ENCODE measurements at places on chromosomes 11 and 22.

GRCh38 chr22:20106849-20107237, 9.1 kb upstream of the RANBP1 start:
- DNase-seq, result no peak

DNA sequence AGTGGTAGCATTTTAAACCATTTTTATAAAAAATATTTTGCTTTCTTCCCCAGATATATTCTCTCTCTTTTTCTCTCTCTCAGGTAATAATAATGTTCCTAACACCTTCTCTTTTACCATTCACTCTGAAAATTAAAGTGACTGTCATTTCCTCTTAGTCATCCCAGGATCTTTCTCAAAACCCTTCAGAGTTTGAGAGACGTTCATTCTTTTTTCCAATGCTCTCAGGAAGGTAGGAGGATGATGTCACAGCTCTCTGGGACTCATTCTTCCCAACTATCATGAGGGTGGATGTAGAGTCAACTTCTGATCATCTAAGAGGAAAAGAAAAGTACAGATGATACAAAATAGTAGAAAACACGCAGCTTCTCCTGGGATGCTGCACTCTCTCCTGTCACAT, 60.2 kb upstream of the CRTAM start:
- DNase-seq, result no peak

DNA sequence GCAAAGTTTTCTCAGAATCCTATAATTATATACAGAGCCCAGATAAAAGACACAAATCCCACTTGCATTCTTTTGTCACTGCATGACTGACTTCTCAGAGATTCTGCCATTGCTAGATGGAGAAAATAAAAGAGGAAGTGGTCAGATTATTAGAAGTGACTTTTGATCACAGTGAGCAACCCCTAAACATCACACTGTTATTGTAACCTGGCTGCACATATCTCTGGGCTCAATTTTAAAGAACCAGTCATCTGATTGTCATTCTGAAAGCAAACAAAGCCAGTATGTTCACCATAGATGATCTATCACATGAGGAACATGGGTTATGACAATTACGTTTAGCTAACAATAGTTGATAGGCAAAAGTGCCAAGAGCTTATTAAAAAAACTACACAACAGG, 47.8 kb downstream of the COPB1 start:
- DNase-seq, result no peak

- DNase-seq, result no peak
These were observed 579 bp upstream of the CABP7 start for GRCh38 chr22:29718949-29719898.

DNA sequence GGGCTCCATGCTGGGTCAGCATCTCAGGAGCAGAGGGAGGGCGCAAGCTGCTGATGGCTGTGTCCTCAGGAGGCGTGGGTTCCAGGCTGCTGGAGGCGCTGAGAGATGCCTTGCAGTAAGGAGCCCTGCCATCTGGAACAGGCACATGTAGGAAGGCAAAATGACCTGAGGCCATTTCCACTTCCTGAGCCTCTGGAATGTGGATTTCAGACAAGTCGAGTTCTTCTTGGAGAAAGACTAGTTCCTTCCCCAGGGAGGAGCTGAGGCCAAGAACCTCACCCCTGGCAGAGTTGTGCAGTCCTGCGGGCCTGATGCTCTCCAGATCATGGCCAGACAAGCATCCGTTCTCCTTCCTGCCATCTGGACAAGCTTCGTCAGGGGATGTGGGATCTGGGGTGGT, 19.3 kb downstream of the HPS4 start:
- no peak for DNase-seq

DNA sequence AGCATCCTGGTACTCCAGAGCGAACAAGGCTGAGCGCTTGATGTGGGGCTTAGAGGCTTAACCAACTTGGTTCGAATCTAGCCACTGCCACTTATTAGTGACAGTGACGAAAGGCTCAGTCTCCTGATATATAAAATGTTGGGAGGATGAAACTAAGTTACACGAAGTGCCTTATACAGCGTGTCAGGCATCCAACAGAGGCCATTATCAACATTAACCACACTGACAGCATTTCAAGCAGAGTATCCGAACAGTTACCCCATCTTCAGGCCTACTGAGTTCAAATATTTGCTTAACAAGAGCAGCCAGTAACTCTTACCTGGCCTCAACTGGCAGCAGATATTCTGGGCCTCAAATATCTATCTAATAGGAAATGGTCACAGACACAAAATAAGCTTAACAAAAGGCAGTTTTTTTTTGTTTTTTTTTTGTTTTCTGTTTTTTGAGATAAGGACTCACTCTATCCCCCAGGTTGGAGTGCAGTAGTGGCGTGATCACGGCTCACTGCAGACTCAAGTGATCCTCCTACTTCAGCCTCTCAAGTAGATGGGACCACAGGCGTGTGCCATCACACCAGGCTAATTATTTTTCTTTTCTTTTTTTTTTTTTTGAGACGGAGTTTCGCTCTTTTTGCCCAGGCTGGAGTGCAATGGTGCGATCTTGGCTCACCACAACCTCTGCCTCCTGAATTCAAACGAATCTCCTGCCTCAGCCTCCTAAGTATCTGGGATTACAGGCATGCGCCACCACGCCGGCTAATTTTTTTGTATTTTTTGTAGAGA, 2.9 kb downstream of the SERPIND1 start:
- DNase-seq, result no peak

DNA sequence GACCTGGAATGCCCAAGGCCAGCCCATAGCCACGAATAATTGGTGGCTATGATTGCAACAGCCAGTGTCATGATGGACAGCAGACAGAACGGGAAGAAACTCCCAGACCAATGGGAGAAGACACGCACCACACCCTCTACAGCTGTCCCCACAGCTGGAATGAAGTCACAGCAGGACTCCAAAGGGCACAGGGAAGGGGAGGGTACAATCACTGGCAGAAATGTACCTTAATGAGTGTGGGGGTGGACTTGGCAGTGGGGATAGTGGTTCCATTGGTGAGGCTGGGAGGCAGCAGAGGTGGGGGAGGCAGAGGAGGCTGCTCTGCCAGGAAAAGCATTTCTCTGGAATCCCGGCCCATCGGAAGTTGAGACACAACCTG, 52.9 kb downstream of the SGSM3 start:
- DNase-seq, result no peak

- no peak for DNase-seq
These were observed 84.7 kb upstream of the GDPD4 start for GRCh38 chr11:77386178-77386577.

GRCh38 chr11:16982256-16982671, 31.9 kb downstream of the PLEKHA7 start:
- DNase-seq, result no peak

GRCh38 chr22:41966607-41967240, 2.5 kb upstream of the SEPTIN3 start:
- no peak for DNase-seq

DNA sequence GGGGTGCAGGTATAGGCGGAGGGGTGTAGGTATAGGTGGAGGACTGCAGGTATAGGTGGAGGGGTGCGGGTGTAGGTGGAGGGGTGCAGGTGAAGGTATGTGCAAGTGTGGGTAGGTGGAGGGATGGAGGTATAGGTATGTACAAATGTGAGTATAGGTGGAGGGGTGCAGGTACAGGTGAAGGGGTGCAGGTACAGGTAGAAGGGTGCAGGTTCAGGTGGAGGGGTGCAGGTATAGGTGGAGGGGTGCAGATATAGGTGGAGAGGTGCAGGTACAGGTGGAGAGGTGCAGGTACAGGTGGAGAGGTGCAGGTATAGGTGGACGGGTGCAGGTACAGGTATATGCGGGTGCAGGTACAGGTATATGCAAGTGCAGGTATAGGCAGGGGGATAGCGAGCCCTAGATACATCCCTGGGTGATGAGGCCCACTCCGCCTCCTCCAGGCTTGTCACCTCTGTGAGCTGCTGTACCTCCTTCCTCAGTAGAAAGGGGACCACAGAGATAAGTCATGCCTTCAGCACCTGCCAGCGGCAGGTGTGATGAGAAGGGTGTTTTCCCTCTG, 17.2 kb downstream of the LINC01488 start:
- DNase-seq, result no peak

GRCh38 chr22:28813772-28814518, 13.6 kb upstream of the XBP1 start:
- DNase-seq, result no peak

DNA sequence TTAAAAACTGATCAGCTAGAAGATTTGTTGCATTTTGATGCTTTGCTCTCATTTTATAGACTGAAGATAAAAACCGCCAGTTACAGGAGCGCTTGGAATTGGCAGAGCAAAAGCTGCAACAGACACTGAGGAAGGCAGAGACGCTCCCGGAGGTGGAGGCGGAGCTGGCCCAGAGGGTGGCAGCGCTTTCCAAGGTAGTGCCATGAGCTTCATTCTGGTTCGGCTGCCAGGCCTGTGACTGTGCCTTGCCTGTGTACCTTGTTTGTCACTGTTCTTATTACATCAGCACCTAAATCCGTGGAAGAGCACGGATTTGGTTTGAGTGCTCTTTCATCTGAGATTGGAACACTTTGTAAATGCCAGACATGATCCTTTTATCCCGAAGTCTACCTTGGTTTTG, 61.4 kb downstream of the PPFIA1 start:
- no peak for DNase-seq

DNA sequence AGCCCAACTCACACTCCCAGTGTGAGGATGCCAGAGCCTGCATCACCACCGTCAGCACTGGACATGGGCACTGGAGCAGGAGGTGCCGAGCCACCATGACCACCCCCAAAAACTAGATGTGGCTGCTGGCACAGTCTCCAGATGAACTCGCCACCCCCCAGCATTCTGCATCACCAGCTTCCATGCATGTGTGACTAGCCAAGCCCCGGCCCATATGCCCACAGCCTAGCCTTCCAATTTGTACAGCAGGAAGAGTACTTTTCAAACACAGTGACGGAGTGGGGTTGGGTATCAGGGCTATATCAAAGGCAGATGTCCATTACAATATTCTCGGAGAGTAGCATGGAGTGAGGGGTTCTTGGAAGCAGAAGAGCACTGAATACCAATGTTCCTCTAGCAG, 62.9 kb downstream of the SMCO4 start:
- no peak for DNase-seq

DNA sequence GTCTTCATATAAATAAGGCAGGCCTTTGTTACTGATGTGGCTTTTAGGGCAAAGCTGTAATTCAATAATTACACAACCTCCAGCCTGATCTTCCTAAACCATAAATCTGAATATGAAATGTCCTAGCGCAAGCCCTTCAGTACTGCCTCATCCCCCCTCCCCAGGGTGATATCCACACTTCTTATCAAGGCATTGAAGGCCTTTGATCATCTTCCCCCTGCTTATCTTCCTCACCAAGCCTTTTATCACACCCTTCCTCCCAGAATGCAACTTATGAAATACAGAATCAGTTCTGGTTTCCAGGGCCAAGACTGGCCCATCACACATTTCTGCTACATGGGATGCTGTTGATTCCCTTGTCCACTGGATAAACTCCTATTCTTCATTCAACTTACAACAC, 12.1 kb downstream of the SPON1 start:
- no peak for DNase-seq

GRCh38 chr11:30582726-30583125, 3.4 kb downstream of the MPPED2 start:
- no peak for DNase-seq

- no peak for DNase-seq
These were observed 28.5 kb downstream of the P4HA3 start for GRCh38 chr11:74282914-74283371.

DNA sequence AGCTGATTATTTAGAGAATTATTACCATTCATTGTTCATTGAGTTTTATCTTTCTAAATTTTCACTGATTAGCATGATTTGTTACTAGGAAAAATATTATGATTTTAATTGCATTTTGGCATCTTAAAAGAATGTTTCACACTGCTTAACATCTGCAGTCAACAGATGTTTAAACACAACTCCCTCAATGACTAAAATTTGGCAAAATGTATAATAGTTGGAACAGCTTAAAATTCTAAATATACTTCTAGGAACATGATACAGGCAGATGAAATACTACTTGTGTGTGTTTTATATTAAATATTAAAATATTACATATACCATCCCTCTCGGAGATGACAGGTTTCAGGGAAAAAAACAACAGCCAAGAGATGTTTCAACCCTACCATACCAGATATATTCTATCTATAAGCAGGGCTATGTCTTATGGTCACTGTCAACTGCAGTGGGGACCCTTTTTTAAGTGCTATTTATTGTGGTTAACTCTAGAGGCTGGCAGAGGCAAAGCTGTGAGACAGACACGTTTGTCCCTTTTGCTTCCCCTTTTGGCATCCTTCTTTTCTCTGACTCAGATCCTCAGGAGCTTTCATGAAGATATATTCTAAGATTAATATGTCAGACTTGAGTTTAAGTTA, 81.9 kb downstream of the BDNF start:
- no peak for DNase-seq

DNA sequence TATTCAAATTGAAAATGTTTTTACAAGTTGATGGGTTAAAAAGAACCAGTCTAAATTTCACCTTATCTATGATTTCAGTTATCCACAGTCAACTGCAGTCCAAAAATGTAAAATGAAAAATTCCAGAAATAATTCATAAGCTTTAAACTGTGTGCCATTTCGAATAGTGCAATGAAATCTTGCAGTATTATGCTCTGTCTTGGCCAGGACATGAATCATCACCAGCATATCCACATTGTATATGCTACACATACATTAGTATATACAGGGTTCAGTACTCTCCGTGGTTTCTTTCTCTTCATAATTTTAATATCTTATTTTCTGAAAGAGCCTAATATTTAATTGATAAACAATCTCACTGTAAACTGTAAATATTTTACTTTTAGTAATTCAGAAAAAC, 45.9 kb downstream of the ARHGAP32 start:
- DNase-seq, result no peak

- no peak for DNase-seq
These were observed 301.3 kb downstream of the DDX10 start for GRCh38 chr11:108966206-108966605.

- no peak for DNase-seq
These were observed 808 bp upstream of the MSANTD2 start for GRCh38 chr11:124801014-124801413.

GRCh38 chr22:36594569-36594968, 65.6 kb upstream of the EIF3D start:
- no peak for DNase-seq

- no peak for DNase-seq
These were observed 67.3 kb downstream of the RTL6 start for GRCh38 chr22:44430716-44431115.

- no peak for DNase-seq
These were observed 7.9 kb downstream of the FBLN1 start for GRCh38 chr22:45510376-45511232.
